ENCODE measurements at places on chromosomes 6 and 20.

DNA sequence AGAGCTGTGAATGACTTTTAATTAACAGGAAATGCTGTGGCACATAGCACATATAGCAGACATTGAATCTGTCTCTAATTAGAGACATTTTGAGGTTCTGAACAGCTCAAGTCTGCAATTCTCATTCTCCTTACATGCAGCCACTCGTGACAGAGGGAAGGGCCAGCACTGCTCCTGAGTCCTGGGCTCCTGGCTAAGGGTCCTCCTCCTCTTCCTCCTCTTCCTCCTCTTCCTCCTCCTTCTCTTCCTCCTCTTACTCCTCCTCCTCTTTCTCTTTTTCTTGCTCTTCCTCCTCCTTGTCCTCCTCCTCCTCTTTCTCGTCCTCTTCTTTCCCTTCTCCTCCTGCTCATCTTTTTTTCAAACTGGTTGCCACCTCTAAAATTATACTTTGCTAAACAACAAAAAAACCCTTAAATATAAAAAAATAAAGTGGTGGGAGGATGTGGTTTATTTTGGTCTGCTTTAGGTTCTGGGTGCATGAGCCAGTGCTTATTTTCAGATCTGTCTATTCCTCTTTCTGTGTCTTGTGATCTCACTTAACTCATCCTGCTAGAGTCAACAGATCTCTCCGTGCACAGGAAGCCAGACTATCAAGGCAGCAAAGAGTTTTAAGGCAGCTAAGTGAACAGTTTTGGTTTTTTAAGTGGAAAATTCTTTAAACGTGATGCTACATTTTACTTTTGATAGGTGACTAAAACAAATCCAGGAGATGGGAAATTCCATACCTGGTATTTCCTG lies 159.3 kb downstream of the CD83 start:
- DNase-seq: no peak

GRCh38 chr6:44966449-44967092 lies 361.6 kb upstream of the RUNX2 start:
- DNase-seq: no peak

GRCh38 chr20:58868795-58869194 lies 16.3 kb downstream of the GNAS start:
- no peak for DNase-seq

- DNase-seq: no peak
Observed at GRCh38 chr20:59084041-59084850, 41.7 kb upstream of the PRELID3B start.

DNA sequence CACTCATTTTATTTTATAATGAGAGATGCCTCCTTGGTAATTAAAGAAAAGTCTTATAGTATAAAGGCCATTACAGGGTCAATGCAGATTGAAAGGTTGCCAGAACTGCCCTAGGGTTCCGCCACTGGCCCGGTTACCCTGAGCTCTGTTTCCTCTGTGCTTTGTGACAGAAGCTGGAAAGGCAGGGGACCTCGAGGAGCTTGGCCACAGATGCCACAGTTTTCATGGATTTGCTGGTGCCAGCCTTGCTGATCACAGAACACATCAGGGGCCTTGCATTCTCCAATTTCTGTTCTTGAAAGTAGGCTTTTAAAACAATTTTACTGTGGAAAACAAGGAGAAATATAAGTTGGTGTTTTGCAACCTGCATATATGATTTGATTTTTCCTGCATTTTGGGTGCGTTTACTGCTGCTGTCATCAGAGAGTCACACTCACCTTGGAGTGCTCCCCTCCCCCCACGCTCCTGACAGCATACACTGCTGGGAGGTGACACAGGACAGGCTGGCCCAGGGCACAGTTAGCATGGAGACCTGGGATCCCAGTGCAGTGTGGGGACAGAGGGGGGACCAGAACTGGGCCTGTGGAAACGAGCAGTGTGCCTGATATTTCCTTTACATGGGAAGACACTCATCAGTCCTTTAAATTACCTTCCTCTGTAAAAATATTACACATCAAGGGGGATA lies 142.8 kb downstream of the CFAP61 start:
- DNase-seq: no peak

Measured in NCI-H187 (cell line).